Mucosa of descending colon (tissue), 3 donors: ENCODE measurements at places on chromosomes 1 and 21. TPM values are rescaled to one million over a fixed set of nuclear protein-coding genes. Genes with fewer than 3 reads are reported as not detected.
A peak's percentile ranks its signal among the peaks of the same experiment; 100 is the strongest.

GRCh38 chr1:71087713-71088112 is 6.9 kb upstream of the ZRANB2 start:
- DNase-seq, result peak; percentile 60

Gene AXDND1
- 21.1 TPM for total RNA-seq

DNA sequence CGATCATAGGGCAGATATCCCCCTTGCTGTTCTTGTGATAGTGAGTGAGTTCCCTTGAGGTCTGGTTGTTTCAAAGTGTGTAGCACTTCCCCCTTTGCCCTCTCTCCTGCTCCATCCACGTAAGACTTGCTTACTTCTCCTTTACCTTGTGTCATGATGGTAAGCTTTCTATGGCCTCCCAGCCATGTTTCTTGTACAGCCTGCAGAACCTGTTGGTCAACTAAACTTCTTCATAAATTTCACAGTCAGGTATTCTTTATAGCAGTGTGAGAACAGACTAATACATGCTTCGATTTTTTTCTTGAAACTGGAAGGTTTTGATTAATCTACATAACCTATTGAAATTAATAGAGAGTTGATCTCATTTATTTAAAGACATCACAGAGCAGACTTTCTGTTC is 302.5 kb upstream of the PBX1 start:
- DNase-seq, result no peak

DNA sequence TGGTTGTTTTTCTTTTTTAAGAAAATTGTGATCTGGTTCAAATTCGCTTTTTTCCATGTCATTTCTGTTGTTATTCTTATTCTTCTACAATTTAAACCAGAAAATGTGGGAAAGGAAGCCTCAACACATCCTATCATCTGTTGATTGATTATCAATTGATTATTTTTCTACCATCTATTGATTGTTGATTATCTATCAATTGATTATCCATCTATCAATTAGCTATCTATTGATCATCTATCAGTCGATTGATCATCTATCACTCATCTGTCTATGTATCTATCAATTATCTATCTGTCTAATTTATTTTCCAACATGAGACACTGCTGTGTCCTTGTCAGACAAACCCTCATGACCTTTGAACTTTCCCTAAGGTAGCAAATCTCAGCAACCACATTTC is 136.1 kb upstream of the ARHGEF16 start:
- no peak for DNase-seq

Gene ARMH1
- 2.3 TPM for total RNA-seq

- DNase-seq, result no peak
Measured at GRCh38 chr21:26849428-26850115, 4.4 kb upstream of the ADAMTS1 start.

GRCh38 chr1:56322211-56322610 is 257.2 kb downstream of the PLPP3 start:
- no peak for DNase-seq

DNA sequence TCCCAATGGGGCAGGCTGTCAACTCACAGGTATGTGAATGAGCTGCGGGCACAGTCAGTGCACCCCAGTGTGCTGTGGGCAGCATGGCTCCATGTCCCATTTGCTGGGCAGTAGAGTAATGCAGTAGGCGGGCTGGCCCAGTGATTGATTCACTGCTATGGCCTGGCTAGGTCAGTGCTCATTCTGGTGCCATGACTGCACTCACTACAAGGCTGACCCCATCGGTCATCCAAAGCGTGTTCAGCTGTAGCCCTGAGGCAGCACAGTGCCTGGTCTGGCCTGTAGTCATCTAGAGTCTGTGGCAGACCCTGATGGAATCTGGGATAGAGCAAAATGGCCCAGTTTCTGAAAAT is 7.4 kb downstream of the HYI start:
- DNase-seq, result peak; percentile 9

GRCh38 chr1:23101101-23101827 is 67.4 kb downstream of the LUZP1 start:
- DNase-seq, result no peak

DNA sequence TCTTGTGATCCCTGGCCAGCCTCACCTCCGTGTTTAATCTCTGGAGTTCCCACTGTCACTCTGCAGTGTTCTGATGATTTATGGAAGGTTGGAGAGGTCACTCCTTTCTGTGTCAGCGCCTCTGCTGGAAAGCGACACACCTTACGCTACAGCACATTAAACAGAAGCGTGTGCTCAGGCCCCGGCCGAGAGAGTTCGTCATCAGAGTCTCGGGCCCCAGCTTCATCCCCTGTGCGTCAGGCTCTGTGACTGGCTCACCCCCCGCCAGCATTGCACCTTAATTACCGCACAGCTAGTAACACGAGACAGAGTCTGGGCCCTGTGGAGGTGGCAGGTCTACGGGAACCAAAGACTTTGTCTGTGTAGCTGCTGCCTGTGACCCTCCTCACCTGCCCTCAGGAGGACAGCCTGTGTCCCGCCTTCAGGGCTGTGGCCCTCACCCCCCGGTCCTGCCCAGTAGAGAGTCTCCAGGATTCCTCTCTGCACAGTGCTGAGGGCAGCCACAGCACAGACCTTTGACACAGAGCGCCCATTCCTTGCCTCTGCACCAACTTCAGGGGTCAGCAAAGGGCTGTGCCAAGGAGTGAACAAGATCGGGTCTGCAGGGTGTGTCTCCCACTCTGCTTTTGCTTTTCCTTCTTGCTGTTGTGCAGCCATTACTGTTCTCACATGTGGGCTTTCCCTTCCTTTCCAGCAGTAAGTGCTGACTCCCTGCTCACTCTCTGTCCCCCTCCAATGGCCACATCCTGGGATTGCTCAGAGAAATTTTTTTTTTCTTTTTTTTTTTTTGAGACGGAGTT is 157.6 kb downstream of the PGBD5 start:
- peak; percentile 75 for DNase-seq

DNA sequence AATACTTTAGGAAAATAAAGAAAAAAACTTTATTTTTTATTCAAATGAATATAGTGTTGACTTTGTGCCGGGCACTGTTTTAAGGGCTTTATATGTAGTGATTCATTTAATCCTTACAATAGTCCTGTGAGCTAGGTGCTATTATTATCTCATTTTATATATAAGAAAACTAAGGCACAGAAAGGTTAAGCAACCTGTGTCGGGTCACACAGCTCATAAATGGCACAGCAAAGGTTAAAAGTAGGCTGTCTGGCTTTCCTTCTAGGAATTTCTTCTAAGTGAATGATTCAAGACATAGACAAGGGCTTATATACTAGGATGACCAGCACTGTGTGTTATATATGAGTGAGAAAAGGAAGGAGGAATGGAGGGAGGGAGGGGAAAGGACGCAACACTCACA is 35.4 kb downstream of the SEC16B start:
- DNase-seq, result no peak

GRCh38 chr1:212700223-212700891 is 717 bp upstream of the BATF3 start:
- DNase-seq, result peak; percentile 46

Gene IFI44
- total RNA-seq, result 8.1 TPM

Gene RPTN
- total RNA-seq, result not detected

GRCh38 chr21:43604505-43605204 is 54.6 kb downstream of the HSF2BP start:
- no peak for DNase-seq

GRCh38 chr1:111535256-111536191 is 32.1 kb upstream of the ADORA3 start:
- no peak for DNase-seq

GRCh38 chr1:164578479-164579200 is 19.7 kb downstream of the PBX1 start:
- DNase-seq, result no peak

GRCh38 chr1:117077267-117077666 is 17.1 kb downstream of the TTF2 start:
- no peak for DNase-seq

Gene ASTN1
- 0.10 TPM for total RNA-seq

- DNase-seq, result peak; percentile 69
Measured at GRCh38 chr1:158203693-158204457, 23.2 kb downstream of the CD1D start.

- DNase-seq, result no peak
Measured at GRCh38 chr1:64051796-64052195, 151.6 kb upstream of the UBE2U start.

Gene CHRM3
- 48.2 TPM for total RNA-seq

Gene DDAH1
- total RNA-seq, result 86.3 TPM

- no peak for DNase-seq
Measured at GRCh38 chr1:207221934-207222351, 99.5 kb upstream of the CD55 start.

GRCh38 chr1:115179397-115180079 is 90.2 kb upstream of the TSPAN2 start:
- DNase-seq, result no peak

- no peak for DNase-seq
Measured at GRCh38 chr1:206526064-206526911, 19.0 kb downstream of the RASSF5 start.

Gene KCNJ6
- total RNA-seq, result 0.14 TPM

DNA sequence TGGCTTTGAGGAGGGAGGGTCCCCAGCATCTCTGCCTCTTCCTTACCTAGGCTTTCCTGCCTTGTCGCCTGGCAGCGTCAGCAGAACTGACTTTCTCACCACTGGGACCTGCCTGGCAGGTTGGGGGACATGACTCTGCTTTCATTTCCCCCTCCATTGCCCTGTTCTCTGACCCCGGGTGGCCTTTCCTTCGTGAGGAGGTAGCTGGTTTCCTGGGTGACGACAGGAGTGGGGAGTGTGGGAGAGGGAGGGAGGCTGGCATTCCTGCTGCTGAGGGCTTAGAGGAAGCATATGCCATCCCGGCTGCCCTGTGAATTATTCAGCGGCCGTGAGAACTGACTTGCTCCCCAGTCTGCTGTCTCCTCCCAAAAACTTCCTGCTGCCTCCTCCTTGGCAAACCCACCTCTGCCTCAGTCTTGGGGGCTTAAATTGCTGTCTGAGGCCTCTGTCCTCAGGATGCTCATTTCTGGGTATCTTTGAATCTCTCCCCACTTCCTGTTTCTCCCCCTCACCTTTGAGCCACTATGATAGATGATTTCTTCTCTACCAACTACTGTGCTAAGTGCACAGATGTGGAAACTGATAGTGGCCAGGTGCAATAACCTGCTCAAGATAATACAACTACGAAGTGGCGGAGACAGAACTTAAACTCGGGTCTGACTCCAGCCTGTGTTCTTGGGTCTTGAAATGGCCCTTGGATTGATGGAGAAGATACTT is 182.0 kb upstream of the CSF3R start:
- no peak for DNase-seq

- no peak for DNase-seq
Measured at GRCh38 chr1:151862604-151863003, 9.1 kb upstream of the THEM5 start.

- DNase-seq, result no peak
Measured at GRCh38 chr1:71592646-71593274, 511.9 kb upstream of the ZRANB2 start.

DNA sequence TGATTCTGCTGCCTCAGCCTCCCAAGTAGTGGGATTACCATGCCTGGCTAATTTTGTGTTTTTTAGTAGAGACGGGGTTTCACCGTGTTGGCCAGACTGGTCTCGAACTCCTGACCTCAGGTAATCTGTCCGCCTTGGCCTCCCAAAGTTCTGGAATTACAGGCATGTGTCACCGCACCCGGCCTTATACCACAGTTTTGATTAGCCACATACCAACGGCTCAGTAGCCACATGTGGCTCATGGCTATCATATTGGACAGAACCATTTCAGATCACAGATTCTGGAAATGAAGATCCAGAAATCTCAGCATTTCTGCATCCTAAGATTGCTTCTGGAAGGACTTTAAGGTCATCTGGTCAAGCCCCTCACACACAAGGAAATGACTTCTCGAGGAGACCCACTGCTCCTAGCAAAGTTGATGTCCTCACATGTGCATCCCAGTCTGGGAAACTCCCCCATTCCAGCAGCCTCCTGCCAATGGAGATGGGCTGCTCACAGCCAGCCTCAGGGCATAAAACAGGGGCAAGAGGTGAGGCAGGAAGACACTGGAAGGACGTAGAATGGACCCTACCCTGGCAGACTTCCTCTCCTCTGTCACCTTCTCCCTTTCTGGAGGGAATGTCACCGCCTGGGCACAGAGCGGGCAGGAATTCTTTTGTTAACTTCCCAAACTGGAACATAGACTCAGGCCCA is 17.5 kb upstream of the CITED4 start:
- no peak for DNase-seq

Gene HJV
- not detected for total RNA-seq

DNA sequence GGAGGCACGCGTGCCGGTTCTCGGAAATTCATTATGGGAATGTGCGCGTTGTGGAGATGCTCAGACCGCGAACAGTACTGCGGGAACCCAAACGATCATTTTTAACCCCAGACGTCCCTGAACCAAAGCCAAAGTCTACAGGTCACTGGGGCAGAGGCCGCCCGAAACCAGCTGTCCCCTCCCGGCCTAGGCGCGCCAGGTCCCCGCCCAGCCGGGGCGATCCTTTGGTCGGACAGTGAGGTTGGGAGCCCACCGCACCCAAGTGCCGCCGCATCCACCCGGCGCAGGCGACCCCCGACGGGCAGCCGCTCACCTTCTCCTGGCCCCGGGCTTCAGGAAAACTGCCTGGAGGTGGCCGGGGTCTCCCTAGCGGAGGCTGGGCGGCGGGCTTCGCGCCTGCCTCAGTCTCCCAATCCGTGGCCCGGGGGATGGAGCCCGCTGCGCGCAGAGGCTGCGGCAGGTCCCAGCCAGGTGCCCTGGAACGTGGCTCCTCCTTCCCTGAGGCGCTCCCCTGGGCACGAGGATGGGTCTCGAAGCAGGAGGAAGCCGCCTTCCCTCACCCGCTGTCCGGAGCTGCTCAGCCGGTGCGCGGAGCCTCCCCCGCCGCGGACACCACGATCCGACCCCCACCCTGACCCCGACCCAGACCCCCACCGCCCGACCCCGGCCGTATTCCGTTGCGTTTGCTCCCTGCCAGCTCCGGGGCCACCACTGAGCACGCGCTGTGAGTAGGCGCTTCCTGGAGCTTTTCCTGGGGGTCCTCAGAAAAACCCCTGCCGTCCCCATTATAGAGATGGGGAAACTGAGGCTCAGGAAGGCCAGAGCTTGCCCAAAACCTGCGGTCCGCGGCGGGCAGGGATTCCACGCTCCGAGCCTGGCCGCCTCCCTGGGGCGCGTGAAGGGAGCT is 8.1 kb upstream of the SLX9 start:
- no peak for DNase-seq

DNA sequence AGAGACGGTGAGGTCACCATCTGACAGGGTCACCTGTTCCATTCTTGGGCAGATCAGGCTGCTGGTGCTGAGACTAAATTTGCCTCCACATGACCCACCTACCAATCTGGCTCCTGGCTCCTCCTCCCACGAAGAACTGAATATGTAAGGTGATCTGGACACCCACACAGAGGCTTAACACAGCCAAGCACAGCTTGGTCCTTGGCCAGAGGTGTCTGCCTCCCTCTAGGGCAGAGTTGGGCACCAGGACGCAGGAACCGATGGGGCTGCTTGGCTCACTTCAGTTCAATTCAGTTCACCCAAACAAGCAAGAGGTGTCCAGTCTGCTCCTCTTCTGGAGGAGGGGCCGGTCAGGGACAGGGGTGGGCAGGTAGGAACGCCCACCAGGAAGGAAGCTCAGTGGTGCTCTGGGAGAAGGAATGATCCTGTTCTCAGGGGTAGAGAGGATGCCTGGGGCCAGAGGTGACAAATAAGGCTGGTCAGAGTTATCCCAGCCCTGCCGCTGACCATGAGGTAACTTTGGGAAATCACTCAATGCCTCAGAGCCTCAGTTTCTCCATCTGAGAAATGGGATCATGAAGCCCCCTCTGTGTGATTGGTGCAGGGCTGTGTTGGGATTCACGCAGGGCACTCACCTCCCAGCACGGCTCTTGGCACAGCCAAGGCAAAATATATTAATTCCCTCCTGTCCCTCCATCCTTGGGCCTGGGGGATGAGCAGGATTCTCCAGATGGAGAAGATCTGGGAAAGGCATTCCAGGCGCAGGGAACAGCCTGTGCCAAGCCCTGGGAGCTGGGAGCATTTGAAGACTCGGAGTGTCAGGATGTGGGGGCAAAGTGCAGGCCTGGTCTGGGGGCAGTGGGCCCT is 284.5 kb downstream of the PTPRU start:
- no peak for DNase-seq
